OCI-LY7 (cell line): ENCODE measurements at places on chromosomes 3 and 15.
A peak's percentile ranks its signal among the peaks of the same experiment; 100 is the strongest.

GRCh38 chr15:45376300-45376928 lies 1.9 kb downstream of the GATM start:
- DNase-seq = no peak

DNA sequence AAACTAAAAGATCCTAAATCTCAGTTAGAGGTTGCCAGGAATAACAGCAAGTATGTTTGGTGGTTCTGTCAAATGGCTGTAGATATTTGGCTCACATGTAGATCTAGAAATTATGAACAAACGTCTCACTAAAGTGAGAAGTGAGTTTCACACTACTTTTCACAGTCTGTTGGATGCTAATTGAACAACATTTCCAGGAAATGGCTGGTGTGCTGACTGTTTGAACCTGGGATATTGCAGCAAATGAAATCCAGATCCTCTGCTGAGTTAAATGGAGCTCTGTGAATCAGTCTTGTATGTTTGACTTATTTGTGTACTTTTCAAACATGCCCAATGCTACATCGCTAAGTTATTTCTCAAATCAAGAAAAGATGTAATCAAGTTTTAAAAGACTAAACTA lies 21.3 kb upstream of the RSL24D1 start:
- no peak for DNase-seq

DNA sequence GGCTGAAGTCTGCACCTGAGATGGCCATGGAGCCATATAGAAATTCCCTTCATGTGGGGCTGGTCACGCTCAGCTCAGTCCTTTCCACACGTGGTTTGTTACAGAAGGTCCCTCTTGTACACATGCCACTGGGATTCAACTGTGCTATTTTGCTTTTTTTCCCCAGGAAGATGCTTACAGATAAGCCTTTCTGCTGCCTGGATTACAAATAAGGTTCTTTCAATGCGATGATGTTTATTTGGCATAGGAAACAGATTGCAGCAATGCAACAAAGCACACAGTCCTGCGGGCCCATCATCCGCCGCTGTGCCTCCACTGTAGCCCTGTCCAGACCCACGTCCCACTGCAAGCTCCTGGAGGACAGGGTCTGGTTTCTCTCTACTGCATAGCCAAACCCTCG lies 124.8 kb downstream of the XXYLT1 start:
- DNase-seq = no peak

DNA sequence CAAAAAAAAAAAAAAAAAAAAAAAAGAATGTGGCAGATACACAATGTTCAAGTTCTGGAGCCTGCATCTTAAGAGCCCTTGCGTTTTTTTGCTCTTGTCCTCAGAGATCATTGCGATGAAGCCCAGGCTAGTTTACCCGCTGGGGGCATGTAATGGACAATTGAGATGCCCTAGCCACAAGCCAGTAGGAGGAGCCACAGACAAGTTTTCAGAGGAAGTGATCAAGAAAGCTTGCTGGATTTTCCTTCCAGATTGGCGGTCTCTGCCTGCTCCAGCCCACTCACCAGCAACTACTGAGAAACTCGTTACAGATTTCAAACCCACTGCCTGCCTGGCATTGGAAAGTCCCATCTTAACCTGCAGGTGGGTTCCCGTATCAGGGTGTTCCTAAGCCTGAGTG lies 192.1 kb upstream of the EOMES start:
- no peak for DNase-seq

DNA sequence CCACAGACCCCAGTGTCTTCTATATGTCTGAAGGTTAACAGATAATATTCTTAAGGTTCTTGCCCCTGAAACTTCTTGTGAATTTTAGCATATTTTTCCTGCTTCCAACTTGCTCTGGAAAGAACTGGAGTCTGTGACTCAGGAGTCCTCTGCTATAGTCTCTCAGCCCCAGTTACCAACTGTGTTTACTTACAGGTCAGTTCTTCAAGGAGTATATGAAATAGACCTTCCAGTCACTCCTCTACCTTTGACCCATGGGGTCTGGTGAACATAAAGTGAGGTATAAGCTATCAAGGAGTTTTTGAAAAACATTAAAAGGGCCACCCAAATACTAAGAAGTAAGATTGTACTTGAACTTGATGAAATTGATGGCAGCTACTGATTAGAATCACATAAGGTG lies 139.2 kb upstream of the ROPN1 start:
- no peak for DNase-seq

DNA sequence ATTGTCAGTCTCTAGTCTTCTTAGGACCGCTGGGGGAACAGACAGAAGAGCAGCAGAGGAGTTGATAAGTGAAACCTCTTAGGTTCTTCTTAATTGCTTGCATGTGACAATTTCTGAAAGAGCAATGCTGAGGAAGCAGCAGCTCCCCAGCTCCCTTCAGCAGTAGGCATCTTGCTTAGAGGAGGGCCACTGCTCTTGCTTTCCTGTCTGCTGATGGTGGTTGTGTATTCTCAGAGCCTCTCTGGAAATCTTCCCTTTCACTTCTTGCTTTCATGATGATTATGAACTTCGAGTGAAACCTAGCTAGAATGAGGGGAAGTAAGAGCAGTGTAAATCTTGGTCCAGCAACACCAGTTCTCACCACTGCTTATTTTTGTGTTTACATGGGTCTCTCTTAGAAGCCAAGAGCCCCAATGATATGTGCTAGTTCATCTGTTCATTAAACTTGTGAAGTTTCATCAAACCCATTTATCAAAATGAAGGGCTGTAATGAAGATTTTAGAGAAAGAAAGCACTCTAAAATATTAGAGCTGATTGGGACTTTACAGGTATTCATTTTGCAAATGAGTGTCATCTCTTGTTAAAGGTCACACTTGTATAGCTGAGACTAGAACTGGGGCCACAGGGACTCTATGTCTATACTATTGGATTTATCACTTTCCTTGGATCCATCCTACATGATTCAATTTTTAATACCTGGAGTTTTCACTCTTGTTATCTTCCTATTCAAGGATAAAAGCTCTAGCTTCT lies 246.7 kb downstream of the LPP start:
- DNase-seq = peak; percentile 78

DNA sequence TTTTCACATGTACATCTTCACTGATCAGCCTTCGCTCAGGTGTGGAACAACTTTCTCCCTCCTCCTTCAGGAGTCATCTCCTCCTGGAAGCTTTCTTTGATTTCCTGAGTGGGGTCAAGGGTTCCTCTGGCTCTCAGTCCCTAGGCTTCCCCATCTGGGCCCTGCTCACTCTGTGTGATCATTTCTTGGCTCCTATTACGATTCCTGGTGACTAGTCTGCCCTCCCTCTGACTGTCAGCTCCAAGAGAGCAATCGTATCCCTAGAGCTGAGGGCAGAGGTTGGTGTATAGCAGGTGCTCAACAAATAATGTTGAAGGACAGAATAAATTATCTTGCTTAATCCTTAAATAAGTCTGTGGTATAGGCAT lies 15.3 kb upstream of the PRKCD start:
- DNase-seq = no peak

GRCh38 chr3:185059766-185060165 lies 93.1 kb downstream of the C3orf70 start:
- no peak for DNase-seq

- no peak for DNase-seq
These were observed 44.6 kb downstream of the CORO2B start for GRCh38 chr15:68623301-68623892.

GRCh38 chr3:197737749-197738462 lies 1.2 kb upstream of the RUBCN start:
- no peak for DNase-seq

GRCh38 chr3:156727519-156728205 lies 53.3 kb downstream of the TIPARP start:
- peak; percentile 8 for DNase-seq

- peak; percentile 71 for DNase-seq
These were observed 10.9 kb downstream of the GNB5 start for GRCh38 chr15:52180196-52180835.

- no peak for DNase-seq
These were observed 293.3 kb downstream of the MEX3B start for GRCh38 chr15:81752546-81752942.

GRCh38 chr15:61715082-61715481 lies 345.2 kb downstream of the VPS13C start:
- DNase-seq = no peak

DNA sequence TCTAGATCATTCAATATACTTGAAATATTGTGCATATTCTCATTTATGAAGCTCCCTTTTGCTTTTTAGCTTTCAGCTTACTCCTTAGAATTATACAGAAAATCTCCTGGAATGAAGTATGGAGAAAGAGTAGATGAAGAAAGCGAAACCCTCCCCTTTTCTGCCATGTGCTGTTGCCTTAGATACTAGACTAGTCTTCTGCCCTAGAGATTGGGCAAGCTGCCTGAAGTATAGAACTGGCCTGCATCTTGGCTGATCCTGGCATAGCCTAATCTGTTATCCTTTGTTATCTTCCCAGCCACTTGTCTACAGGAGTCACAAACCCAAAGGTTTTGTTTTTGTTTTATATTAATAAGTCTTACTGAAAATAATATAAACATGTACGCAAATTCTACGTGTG lies 138.8 kb downstream of the RBPMS2 start:
- no peak for DNase-seq

- DNase-seq = no peak
These were observed 212.5 kb downstream of the CHST2 start for GRCh38 chr3:143332026-143332425.

GRCh38 chr15:75584121-75584520 lies 5.0 kb upstream of the PTPN9 start:
- no peak for DNase-seq

DNA sequence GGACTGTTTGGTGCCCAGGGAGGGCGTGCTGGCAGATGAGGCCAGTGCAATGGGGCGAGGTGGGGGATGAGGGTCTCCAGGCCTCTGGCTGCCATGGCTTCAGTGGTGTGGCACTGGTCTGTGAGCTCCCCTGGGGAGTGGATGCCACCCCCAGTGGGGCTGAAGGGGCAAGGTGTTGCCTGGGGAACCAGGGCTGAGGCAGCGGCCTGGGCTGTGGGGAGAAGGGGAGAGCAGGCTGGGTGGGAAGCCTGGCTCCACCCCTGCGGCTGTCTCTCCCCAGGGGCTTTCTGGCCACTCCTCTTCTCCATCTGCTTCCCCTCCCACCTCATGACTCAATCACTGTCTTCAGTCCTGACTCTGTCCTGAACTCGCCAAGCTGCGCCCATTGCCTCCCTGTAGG lies 88.4 kb upstream of the TLE3 start:
- DNase-seq = no peak

DNA sequence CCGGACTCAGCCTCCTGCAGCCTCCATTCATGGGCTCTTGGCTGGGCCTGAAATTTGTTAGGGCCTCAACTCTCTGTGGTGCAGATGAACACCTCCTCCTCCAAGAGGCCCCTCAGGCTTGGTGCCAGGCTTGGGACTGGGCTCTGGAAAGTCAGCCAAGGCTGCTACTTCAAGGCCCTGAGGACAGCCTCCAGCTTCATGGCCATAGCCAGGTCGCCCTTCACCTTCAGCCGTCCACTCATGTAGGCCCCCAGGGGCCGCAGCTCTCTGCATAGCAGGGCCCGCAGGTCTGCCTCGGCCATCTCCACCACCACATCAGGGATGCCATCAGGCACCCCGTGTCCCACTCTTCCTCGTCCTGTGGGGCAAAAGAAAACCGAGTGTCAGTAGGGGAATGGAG lies 8.3 kb downstream of the STOML1 start:
- DNase-seq = no peak

DNA sequence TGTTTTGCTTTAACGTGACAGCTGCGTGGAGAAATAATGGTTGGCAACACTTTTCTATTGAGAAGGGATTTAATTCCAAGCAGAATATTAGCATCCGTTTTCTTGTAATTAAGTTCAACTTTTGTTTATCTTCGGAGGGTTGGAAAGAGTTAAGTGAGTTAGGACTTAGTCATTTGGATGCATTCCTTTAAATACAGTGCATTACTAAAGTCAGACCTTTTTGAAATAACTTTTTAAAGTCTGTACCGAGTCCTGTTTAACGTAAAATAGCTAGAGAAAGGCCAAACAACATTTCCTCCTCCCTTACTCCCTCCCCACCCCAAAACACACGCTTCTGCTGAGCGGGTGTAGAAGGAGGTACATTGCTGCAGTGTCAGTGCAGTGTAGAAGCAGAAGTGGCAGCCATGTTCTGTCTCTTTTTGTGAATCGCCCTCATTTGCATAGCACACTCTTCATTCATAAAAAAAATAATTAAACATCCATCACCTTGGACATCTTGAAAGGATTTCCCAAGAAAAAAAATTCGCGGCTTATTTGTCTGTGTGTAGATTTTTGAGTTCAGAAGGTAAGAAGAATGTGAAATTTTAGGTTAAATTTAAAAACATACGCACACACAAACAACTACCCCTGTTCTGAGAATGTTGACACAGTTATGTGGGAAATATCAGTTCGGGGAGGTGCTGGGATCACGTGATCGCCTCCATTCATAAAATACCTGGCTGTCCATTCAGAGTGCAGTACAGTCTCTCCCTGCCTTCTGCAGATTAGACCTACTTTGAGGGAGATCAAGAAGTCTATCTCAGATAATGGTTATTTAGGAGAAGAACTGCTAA lies 1.6 kb downstream of the SPRED1 start:
- peak; percentile 86 for DNase-seq

DNA sequence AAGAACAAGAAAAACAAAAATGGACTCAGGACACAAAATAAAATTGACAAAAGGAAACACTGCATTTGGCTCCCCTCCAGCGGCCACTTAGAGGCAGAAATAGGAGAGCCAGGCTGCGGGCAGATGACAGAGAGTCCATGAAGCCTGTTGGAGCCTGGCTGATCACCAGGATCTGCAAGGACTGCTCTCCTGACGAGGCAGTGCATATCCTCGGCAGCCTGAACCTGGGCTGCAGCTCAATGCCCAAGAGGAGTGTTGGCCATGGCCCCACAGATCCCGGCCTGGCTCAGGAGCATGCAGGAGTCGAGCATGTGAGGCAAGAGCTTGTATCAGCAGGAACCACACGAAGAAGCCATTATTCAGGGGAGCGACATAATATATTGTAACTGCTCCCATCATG lies 199.8 kb downstream of the STT3B start:
- no peak for DNase-seq

DNA sequence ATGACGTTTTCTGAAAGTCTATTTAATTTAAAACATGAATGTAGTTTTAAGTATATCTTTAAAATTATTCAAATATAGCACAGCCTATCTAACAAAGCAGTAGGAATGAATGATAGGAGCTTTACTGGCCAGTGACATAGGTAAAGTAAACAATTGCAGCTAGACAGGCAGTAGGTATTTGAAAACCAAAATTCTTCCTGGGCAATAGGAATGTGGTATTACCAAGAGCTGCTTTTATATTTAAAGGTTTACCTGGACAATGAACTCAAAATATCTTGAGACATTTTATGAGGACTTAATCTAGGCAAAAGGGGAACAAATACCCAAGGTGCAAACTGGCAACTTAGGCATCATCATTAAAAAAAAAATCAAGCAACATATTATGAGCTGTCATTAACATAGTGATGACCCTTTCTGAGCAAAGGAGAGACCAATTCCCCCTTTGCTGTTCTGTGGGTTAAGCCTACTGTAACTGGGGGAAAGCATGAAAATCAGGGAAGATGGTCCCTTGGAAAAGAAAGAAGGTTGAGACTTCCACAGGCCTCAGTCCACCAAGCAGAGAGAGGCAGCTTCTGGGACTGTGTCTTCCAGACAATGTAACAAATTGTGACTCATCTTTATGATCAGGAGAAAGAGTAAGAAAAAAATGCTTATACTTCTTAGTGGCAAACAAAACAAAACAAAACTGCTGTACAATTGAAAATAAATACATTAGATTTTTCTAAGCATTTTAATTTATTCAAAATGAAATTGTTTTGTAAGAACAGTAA lies 12.9 kb downstream of the ISL2 start:
- DNase-seq = no peak

GRCh38 chr3:177157492-177157891 lies 39.8 kb downstream of the TBL1XR1 start:
- DNase-seq = no peak

- no peak for DNase-seq
These were observed 83.6 kb downstream of the NCEH1 start for GRCh38 chr3:172627057-172627809.
